Occipital lobe (tissue), 3 donors: ENCODE measurements at places on chromosomes 6 and 20. TPM values are rescaled to one million over a fixed set of nuclear protein-coding genes. Genes with fewer than 3 reads are reported as not detected.
A peak's percentile ranks its signal among the peaks of the same experiment; 100 is the strongest.

The NNAT gene
- 251 TPM for total RNA-seq

The PARD6B gene
- 17.5 TPM for total RNA-seq

DNA sequence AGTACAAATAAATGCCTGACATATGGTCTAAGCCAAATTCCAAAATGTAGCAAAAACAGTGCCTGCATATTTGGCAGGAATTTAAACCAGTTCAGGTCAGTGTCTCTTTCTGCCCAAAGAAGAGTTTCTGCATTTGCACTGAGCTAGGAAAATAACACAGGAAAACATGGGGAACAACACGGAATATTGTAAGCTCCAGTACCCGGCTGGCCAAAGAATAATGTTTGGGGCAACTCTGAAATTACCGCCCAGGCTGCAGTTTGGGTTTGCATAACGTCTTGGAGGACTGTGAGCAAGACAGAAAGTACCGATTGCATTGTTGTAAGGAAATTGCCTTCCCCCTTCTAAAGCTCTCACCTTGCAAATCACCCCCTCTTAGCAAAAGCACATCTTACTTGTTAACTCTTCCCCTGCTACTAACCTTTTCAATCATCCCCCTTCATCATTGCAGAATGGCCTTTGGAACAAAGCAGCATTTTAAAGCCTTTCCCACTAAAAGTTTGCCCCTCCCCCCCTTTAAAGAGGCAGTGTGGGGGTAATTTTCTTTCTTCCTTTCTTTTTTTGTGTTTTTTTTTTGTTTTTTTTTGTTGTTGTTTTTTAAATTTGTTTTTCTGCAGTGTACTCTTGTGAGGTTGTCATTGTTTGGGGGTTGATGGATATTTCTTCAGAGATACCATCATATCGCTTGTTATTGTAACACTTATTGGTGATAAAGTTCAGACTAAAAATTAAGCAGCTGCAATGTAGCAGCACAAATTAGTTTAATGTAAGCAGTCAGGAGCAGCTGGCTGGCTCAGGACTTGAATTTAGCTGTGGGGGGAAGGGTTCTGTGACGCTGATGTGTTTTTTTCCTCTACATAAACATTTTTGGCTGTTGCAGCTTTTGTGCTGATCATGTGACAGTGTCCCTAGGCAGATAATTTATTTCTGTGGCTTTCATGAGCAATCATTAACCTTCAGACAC, 100.0 kb upstream of the CITED2 start:
- DNase-seq = no peak

DNA sequence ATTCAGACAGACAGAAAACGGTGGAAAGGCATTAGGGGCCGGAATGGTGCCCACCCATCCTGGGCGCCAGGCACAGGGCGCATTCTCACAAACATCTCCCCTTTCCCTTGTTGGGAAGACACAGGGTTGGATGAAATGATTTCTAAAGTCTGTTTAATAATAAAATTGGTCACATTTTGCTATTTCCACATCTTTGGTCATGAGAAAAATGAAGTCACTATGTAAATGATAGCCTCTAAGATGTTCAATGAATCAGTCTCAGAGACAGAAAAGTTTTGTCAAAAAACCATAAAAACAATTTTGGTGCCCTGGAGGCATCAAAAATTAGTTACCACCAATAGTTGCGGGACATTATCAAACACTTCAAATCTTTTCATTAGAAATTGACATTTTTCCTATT, 40.7 kb downstream of the PRR18 start:
- DNase-seq = no peak

GRCh38 chr6:11013721-11014070, 30.4 kb downstream of the ELOVL2 start:
- DNase-seq = no peak

DNA sequence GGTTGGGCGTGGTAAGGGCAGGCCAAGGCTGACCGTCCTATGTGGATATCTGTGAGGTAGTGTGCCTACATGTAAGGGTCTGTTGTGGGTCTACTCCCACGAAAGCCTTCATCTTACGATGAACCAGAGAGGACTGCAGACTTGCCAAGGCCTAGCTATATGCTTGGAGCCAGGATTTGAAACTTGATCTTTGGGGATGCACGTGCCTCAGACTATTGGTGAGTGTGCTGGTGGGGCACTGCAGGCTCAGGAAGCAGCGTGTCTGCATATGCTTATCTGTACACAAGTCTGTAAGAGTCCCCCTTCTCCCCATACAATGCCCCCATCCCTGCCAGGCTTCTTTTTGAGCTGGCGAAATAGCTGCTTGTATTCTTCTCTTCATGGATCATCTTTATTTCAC, 17.9 kb downstream of the PLCG1 start:
- DNase-seq = no peak

The PPP1R16B gene
- 12.9 TPM for total RNA-seq

- no peak for DNase-seq
Observed at GRCh38 chr6:117288083-117288715, 22.8 kb downstream of the VGLL2 start.

DNA sequence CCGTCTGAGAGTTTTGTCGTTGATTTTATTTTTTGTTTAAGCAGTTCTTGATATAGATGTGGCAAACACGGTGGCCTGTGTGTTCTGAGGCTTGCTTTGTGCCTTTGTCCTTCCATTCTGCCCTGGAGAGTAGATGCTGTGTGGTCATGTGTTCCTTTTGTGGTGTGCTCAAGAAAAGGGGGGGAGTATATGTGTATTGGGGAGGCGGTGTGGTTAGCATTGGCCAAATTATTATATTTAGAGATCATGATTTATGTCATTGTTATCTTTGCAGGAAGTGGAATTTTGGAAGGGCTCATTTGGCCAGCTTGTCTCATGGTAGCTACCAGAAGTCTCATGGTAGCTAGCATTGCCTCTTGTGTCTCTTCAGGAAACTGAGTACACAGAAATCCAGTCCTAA, 16.4 kb downstream of the RREB1 start:
- DNase-seq = no peak

The ADGRG6 gene
- total RNA-seq = 28.2 TPM

DNA sequence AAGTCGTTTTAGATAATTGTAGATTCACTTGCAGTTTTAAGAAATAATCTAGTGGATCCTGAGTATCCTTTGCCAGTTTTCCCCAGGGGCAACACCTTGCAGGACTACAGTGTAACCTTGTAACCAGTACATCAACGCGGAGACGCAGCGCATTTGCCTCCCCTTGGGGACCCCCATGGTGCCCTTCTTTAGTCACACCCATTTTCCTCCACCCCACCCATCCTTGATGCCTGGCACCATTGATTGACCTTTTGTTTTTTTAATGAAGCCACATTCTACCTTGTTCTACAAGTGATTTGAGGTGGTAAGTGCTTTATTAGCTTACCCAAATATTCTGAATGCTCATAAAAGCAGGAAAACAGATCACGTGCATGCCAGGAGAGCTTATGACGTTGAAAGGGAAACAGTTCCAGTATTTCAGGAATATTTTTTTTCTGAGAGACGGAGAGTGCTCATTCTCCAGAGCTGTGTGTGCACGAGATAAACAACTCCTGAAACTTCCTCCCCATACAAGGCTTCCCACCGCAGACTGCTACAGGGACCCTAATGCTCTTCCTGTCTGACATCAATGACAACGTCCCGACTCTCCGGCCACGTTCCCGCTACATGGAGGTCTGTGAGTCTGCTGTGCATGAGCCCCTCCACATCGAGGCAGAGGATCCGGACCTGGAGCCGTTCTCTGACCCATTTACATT, 35.7 kb downstream of the CDH26 start:
- no peak for DNase-seq

DNA sequence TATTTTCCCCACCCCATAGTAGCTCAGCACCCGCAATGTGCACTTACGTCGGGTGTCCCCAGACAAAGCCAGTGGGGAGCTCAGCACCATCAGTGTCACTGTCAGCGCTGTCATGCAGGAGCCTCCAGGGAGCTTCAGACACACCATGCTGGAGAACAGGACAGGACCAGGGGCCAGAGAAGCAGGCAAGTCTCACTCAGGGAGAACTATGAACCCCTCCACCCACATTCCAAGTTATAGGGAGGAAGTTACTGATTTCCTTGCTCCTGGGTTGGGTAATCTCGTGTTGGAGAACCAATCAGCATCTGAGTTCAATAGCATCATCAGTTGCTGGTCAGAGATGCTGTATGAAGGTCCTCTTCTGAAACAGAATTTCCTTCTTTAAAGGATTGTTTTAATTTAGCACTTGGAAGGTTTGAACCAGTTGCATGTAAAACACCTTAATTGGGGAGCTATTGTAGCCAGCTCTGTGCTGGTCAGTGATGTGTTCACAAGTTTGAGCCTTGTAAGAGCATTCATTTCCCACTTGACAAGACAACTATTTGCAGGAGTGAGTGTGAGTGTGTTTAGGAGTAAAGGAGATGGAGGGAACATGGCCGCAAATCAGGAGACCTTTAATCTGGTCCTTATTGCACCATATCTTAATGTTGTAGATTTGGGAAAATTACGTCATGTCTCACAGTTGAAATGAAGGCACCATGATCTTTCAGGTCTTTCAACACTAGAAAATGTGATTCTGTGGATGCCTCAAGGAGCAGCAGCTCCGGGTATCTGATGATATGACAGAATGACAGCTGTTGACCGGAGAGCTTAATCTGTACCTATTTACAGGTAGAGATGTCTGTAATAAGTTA, at the start of gene HLA-DRB1:
Gene HLA-DRB1, minus strand, starts transcription at position 253 of the 854 bp plus-strand sequence. Its CDS starts 106 bp downstream, at position 147.
- no peak for DNase-seq

The BAK1 gene
- 3.7 TPM for total RNA-seq

The ITPR3 gene
- total RNA-seq = 0.78 TPM

The TFAP2A gene
- not detected for total RNA-seq

GRCh38 chr6:147127587-147127986, 76.6 kb upstream of the STXBP5 start:
- DNase-seq = no peak

The PDE10A gene
- 62.7 TPM for total RNA-seq

The OR2H2 gene
- not detected for total RNA-seq

DNA sequence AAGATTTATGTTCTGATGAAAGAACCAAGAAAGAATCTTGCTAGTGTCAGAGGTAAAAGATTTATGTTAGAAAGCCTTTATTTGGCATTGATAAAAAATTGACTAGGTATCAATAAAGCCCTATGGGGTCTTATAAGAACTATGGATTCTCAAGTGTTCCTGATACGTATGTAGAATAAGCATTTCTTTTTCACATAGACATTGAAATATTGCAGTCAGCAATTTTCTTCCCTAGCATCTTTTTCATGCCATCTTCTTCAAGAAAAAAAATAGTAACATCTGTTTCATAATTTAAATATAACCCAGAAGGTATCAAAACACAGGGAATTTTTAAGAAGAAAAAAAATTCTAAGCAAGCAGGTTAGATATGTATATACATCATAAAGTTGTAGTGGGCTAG, 230.6 kb downstream of the CENPW start:
- DNase-seq = no peak

DNA sequence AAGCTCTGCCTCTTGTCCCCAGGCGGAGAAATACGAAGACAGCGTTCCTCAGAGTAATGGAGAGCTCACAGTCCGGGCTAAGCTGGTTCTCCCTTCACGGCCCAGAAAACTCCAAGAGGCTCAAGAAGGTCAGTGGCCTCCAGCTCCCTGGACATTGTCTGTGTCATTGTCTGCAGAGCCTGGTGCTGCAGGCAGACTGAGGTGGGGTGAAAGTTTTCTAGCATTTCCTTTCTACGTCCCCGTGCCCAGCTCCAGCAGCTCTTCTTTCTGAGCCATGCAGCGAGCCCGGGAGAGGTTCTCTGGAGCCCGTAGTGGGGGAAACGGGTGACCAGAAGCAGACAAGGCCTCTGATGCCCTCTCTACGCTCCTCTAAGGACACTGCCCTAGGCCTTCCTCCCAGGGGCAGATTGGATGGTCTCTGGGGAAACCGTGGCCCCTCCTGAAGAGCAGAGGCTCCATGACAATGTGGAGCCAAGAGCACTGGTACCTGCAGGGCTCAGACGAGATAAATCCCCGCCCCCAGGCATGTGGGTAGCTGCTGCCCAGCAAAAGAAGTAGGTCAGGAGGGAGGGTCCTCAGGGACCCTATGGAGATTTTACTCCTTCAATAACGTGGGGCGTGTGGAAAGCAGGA, 58.4 kb downstream of the EZR start:
- no peak for DNase-seq

- no peak for DNase-seq
Observed at GRCh38 chr20:18728870-18729224, 84.7 kb upstream of the SCP2D1 start.

GRCh38 chr20:54139188-54139587, 34.6 kb downstream of the CYP24A1 start:
- no peak for DNase-seq

- no peak for DNase-seq
Observed at GRCh38 chr6:2179241-2179640, 66.2 kb downstream of the GMDS start.

GRCh38 chr6:41177287-41177686, 14.4 kb upstream of the TREM2 start:
- DNase-seq = no peak

- peak; percentile 55 for DNase-seq
Observed at GRCh38 chr6:34601706-34602105, 45.6 kb upstream of the SPDEF start.

GRCh38 chr6:41464019-41464418, 82.2 kb upstream of the FOXP4 start:
- no peak for DNase-seq

GRCh38 chr6:24052590-24052961, 73.4 kb upstream of the NRSN1 start:
- DNase-seq = no peak

The SNAP25 gene
- 92.5 TPM for total RNA-seq
